Epithelial cell of esophagus (primary cell): ENCODE measurements at places on chromosomes 2 and 18.
A peak's percentile ranks its signal among the peaks of the same experiment; 100 is the strongest.

DNA sequence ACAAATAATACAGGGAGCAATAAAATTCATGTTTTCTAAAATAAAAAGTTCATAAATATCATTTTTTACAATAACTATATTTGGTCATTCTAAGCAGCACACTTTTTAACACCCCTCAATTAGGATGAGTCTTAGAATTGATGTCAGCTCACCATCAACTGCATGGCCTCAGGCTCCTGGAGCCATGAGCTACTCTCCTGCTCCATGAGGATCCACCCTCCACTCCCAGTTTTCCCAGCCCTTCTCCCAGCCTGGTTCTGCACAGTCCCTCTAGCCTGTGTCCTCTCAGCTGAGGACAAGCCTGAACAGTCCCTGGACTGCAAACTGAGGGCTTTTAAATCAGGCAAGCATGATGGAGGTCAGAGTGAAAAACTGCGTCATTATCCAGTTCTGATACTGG lies 89.1 kb downstream of the SMC6 start:
- no peak for DNase-seq

DNA sequence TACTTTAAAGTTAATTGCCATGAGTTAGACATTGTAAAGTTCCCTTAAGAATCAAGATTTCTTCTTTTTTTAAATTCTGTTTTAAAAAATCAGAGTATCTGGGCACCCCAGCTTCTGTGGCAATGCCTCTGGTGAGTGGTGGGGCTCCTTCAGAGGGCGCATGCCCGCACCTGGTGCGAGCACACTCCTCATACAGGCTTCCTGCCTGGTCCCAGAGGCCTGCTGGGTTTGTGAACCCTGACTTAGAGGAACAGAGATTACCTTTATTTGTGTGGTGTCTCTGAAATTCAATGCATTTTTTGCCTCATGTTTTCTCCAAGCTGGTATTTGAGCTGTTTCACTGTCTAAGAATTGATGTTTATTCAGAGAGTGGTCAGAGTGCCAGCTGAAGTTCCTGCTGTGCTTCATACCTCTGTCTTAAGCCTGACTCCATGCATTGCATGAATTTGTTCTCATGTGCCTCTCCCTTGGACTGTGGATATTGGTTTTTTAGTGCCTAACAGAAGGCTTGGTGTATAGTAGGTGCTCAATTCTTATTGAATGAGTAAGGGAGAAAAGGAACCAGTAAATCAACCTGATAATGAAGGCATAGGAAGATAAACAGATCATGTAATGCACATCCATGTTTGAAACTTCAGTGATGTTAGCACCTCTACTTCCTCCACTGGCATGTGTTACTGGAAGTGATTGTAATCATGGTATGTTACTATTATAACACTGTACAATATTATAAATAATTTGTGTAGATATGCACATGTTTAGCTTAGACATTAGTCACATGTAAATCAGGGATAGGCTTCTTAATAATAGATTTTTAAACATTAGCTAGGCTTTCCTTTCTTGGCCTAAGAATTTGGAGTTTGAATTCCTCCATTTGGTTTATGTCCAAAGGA lies 29.0 kb downstream of the PHLPP1 start:
- no peak for DNase-seq

- no peak for DNase-seq
Measured at GRCh38 chr2:126399001-126399400, 257.0 kb upstream of the GYPC start.

GRCh38 chr2:121398853-121399252 lies 113.9 kb upstream of the TFCP2L1 start:
- no peak for DNase-seq

DNA sequence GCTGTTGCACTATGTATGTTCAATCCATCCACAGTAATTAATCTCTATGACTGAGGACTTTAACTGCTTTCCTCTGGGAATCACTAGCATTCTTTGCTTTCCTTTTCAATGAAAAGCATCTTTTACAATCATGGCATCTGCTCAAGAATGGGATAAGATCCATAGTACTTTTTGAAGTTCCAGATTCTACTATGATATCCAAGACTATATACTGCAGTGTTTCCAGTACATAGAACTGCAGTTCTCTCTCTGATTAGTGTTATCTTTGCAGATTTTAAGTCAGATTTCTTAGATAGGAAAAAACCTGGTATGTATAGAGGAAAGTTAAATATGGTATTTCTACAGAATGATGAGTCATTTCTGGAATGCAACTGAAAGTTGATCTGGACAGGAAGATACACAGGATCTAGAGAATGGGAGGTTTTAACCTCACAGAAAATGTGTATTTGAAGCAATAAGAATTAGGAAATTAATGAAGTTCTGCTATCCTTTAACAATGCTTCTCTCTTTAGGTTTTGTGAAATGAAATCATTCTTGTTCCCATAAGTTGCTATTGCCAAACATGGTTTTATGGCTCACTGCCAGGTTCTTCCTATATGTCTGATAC lies 670.7 kb downstream of the ERBB4 start:
- DNase-seq = peak; percentile 51

- DNase-seq = no peak
Measured at GRCh38 chr2:46487667-46488335, 8.4 kb downstream of the TMEM247 start.

GRCh38 chr2:25131567-25132298 lies 36.6 kb downstream of the POMC start:
- peak; percentile 20 for DNase-seq

GRCh38 chr18:50119296-50119695 lies 75.7 kb downstream of the MYO5B start:
- DNase-seq = no peak

- no peak for DNase-seq
Measured at GRCh38 chr2:19800796-19801195, 101.0 kb downstream of the TTC32 start.

- peak; percentile 63 for DNase-seq
Measured at GRCh38 chr2:195498176-195498575, 158.8 kb upstream of the SLC39A10 start.

DNA sequence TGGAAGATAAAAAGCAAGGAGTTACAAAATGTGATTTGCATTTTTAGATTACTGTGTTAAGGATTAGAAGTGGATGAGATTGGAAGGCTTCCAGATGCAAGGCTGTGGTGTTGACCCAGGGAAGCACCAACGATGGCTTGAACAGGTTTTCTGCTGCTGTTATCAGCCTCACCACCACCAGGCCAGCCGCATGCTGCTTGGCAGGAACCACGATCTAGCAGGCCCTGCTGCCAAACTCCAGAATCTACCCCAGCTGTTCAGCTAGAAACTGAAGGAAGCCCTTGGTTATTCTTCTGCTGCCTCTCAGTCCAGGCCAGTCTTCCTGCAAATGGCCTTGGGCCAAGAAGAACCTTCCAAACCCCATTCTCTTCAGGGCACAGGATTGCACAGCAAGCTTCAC lies 133.9 kb downstream of the MTCL1 start:
- no peak for DNase-seq

DNA sequence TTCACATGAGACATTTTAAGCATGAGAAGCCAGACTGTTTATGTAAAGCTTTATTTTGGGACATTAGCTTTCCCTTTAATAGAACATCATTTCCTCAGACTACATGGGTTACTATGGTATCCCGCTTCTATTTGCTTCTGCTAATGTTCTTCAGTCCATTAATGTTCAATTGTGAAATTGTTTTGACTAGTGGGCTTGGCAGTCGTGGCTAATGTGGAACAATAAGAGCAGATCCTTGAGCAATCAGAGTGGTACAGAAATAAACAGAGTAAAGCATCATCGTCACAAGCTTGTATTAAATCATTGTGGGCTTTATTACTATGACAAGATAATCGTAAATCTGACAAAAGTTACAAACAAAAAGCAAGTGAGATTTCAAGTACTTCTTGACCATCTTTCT lies 60.2 kb downstream of the PDE1A start:
- no peak for DNase-seq

DNA sequence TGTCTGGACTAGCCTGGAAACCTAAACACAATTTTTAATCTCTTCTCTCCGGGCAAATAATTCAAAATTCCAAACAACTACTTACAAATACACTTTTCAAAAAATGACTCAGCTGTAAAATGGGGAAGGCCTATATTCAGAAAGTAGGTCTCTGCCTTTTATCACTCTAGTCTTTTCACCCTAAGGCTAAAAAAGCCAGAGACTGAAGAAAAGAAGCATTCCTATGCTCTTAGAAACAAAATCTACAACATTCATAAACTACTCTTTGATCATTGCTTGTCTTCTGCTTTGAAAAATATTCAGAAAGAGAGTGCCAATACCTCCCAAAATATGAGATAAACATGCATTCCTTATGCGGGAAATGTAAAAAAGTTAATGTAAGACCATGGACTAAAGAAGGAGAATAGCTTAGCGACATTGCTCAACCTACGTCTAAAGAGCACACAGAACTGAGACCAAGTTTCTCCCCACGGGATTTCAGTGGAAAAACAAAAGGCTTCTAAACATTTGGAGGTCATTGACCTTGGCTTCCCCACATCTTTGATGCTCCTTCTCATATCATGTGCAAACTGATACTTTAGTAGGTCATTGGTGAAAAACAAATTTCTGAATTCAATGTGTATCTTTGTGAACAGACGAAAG lies 74.4 kb upstream of the EPB41L3 start:
- no peak for DNase-seq

DNA sequence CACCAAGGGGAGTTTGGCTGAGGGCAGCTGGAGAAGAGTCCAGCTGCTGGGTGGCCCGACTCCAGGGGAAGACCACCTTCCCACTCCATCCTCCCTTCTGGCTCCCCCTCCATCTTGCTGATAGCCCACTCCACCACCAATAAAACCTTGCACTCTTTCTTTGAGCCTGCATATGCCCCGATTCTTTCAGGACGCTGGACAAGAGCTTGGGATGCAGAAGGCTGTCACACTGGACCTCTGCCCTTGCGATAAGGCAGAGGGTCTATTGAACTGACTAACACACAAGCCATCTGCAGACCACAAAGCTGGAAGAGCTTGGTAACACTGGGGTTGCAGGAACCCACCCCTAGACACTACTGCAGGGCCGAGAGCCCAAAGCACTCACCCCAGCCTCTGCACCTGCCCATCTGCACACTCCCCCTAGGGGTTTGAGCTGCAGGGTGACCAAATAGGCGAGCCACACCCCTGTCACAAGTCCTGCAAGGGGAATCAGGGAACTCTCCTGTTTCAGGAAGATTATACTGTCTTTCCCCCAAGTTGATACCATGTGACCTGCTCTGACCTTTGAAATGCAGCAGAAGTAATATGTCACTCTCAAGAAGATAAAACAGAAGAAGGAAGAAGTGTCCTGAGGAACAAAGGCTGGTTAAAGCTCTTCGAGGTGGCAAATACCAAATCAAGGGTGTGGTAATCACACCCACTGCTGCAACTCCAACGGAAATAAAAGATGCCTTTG lies 70.5 kb downstream of the SMAD4 start:
- no peak for DNase-seq

- DNase-seq = no peak
Measured at GRCh38 chr2:28835781-28836180, 25.1 kb downstream of the SPDYA start.

GRCh38 chr2:230868161-230868946 lies 3.6 kb downstream of the ITM2C start:
- DNase-seq = no peak

GRCh38 chr2:106565599-106565998 lies 78.4 kb downstream of the CD8B2 start:
- peak; percentile 11 for DNase-seq

- peak; percentile 69 for DNase-seq
Measured at GRCh38 chr2:109545828-109546713, 67.7 kb downstream of the SEPTIN10 start.

DNA sequence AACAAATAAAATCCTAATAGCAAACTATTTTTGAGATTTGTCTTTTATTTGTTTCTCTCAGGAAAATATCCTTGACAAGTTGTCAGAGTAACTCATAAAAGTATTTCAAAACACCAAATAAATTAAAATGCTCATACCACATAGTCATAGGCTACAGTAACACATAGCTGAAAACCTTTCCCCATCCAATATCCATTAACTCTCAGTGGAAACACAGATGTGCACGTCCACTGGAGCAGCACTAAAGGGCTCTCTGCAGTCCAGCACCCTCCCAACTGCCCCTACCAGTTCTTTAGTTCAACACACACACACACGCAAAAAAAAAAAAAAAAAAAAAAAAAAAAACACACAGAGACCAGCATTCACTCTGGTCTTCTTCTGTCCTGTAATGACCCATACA lies 879 bp upstream of the XDH start:
- no peak for DNase-seq

- DNase-seq = no peak
Measured at GRCh38 chr2:40219141-40219540, 232.7 kb downstream of the SLC8A1 start.

- no peak for DNase-seq
Measured at GRCh38 chr2:46537046-46537445, 57.7 kb downstream of the TMEM247 start.

DNA sequence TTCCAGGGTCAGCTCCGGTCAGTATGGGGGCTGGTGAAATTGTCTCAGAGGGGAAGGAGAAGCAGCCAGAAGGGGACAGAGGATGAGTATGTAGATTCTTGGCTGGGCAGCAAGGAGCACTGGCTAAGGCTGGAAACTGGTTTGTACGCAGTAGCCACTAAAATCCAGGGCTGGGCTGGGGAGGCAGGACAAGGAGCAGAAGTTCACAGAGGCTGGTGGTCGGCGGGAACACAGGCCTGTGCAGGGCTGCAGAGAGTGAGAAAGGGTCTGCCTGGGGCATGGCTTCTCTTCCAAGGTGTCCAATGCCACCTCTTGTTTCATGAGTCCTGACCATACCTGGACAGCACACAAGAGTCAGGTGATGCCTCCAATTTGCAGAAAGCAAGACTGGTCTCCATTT lies 94.4 kb upstream of the HDAC4 start:
- DNase-seq = no peak

- DNase-seq = no peak
Measured at GRCh38 chr2:30872797-30873196, 65.6 kb upstream of the CAPN13 start.

DNA sequence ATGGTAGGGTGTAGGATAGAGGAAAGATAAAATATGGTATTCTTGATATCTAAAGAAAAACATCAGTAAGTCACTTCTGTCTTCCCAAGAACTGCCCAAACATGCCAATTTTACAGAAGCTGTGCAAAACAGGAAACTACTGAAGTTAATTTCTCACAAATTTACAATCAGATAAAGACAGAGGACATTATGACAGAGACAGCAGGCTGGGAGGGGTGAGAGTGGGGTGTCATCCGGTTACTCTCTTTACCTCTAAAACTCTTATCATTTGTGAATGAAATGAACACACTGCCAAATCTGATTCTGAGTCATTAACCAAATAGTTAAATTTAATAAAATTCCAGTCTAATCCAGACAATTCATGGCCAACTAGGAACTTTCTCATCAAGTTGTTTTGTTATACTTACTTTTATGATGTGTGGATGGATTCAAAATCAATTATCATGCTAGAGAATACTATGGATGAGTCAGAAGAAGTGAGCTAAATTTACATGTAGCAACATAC lies 323.2 kb upstream of the MEX3C start:
- DNase-seq = no peak

- peak; percentile 7 for DNase-seq
Measured at GRCh38 chr18:69326094-69326493, 74.6 kb upstream of the DOK6 start.

DNA sequence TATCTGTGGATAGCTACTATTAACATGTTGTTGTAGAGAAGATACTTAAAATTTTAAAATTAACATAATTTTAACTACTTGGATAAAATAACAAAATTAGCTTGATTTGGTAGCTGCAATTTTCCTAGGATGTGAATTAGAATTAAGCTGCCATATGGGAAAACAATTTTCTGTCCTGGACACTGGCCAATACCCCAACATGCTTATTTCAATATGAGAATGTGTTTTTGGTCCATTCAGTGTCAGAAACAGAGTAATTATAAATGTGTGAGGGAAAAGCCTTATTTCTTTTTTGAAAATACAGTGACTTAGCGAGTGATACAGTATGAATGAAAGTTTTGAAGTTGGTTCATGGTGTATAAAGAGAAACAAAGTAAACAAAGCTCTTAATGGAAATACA lies 948.3 kb upstream of the GYPC start:
- DNase-seq = no peak
